ENCODE measurements at places on chromosomes 11 and 22.

DNA sequence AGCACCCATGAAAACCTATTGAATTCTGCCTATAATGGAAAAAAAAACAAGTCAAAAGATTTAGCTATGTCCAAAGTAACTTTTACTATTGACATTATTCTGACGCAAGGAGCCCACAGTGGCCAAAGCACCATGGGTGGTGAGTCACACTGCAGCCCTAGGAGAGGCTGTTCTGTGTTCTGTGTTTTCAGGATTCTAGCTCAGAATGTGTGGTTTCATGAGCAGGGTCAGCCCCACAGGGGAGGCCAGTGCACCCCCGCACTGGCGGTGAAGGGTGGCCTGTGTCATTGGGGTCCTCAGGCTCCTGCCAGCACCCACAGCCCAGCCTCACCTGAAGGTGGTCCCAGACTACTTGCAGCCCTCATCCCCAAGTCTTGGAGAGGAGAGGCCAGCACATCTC lies 112.2 kb downstream of the BRD1 start:
- no peak for DNase-seq

DNA sequence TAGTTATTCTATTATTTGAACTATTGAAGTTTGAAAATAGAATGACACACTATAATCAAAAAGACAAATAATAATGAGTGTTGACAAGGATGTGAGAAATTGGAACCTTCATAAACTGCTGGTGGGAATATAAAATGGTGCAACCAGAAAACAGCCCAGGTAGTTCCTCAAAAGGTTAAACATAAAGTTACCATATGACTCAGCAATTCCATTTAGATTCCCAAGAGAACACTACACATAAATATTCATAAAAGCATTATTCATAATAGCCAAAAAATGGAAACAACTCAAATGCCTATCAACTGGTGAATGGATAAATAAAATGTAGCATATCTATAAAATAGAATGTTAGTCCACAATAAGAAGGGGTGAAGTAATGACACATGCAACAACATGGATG lies 21.7 kb downstream of the CCDC73 start:
- no peak for DNase-seq

- DNase-seq = no peak
Measured at GRCh38 chr11:116065986-116066385, 561.8 kb upstream of the CADM1 start.

GRCh38 chr22:45535290-45535689 lies 32.6 kb downstream of the FBLN1 start:
- no peak for DNase-seq

DNA sequence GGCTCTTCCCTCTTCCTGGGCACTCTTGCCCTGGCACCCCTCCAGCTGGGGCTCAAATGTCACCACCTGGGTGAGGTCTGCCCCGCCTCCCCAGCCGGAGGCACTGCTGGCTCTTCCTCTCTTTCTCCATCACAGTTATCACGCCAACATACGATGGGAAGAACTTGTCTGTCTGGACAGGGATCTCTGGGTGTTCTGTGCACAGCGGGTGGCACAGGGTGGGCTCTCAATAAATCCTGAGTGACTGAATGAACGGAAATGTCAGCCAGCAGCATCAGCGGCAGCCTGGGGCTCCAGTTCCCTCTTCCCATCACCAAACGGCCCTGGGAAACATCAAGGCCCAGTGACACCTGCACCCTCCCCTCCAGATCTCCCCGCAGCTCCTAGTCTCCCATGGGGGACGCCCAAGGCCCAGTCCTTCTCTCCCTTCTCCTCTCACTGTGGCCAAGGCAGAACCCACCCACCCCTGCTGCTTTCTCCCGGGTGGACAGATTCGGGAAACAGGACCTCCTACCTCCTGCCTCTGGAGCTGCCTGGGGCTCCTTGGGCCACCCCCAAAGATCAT lies 440 bp upstream of the SLC25A45 start:
- DNase-seq = no peak

GRCh38 chr11:2992997-2993325 lies 832 bp upstream of the NAP1L4 start:
- DNase-seq = no peak

DNA sequence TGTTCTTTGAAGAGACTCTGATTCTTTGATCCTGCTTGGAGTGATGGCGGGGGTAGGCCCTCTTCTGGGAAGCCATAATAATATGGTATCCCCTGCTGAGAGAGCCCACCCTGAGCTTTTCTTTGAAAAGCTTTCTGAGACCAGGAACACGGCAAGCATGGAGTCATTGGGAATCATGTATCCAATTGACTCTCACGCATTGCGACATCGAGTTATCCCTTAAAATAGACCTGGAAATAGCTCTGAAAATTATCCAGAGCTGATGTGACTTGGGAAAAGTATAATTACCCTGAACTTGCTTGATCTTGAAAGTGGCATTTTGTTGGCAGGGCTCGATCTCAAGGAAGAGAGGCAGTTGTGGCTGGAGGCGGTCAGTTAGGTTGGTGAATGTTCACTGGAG lies 36.8 kb upstream of the MPEG1 start:
- no peak for DNase-seq

- DNase-seq = no peak
Measured at GRCh38 chr22:49617264-49617663, 210.4 kb downstream of the BRD1 start.

GRCh38 chr22:39353346-39353745 lies 3.6 kb downstream of the SYNGR1 start:
- peak; percentile 16 for DNase-seq

DNA sequence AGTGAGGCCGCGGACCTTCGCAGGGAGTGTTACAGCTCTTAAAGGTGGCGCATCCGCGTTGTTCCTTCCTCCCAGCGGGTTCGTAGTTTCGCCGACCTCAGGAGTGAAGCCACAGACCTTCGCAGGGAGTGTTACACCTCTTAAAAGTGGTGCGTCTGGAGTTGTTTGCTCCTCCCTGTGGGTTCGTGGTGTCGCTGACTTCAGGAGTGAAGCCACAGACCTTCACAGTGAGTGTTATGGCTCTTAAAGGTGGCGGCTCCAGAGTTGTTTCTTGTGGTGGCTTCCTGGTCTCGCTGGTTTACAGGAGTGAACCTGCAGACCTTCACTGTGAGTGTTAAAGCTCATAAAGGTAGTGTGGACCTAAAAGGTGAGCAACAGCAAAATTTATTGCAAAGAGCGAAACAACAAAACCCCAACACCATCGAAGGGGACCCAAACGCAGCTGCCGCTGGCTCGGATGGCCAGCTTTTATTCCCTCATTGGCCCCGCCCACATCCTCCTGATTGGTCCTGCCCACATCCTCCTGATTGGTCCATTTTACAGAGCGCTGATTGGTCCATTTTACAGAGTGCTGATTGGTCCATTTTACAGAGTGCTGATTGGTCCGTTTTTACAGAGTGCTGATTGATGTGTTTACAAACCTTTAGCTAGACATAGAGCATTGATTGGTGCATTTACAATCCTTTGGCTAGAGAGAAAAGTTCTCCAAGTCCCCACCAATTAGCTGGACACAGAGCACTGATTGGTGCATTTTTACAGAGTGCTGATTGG lies 1.2 kb upstream of the TMEM45B start:
- no peak for DNase-seq

DNA sequence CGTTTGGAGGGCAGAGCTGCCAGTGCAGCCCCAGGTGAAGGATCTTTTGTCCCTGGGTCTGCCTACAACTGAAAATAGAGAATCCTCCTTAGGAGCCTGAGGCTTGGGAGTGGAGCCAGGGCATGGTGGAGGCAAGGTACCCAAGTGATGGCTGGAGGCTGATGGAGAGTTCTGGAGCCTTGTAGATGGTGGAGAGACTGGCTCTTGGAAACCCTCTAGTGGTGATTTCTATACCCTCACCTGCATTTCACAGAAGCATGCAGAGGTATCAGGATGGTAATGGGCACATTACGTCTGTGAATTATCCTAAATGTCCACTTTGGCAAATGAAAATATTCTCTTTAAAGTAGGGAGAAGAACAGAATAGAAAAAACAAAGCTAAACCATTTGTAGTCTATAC lies 44.4 kb downstream of the INSC start:
- DNase-seq = peak; percentile 25

GRCh38 chr11:130175898-130176297 lies 16.3 kb downstream of the ST14 start:
- DNase-seq = no peak

GRCh38 chr11:5286901-5287300 lies 14.8 kb downstream of the OR51B4 start:
- DNase-seq = no peak

GRCh38 chr22:21734540-21735199 lies 924 bp downstream of the YPEL1 start:
- peak; percentile 15 for DNase-seq

DNA sequence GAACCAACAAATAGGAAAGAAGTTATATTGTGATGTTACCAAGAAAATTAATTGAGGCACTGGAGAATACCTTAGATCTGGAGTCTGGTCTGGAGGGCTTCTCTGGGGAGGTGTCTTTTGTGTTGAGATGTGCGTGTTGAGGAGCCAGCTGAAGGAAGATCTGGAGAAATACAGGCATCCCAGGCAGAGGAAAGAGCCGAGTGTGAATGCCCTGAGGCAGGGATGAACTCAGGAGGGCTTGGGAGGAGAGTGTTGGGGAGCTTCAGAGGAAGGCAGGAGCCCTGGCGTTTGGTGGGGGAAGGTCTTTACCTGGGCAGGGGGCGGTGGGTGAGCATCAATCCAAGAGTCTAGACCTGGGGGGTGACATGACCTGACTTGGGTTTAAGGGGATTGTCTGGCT lies 13.1 kb downstream of the SYNGR1 start:
- DNase-seq = peak; percentile 63

GRCh38 chr22:24950272-24950902 lies 2.1 kb upstream of the KIAA1671 start:
- peak; percentile 84 for DNase-seq

GRCh38 chr22:50473855-50474671 lies 772 bp downstream of the SBF1 start:
- peak; percentile 47 for DNase-seq

GRCh38 chr11:110433393-110434333 lies 3.9 kb downstream of the FDX1 start:
- peak; percentile 13 for DNase-seq

DNA sequence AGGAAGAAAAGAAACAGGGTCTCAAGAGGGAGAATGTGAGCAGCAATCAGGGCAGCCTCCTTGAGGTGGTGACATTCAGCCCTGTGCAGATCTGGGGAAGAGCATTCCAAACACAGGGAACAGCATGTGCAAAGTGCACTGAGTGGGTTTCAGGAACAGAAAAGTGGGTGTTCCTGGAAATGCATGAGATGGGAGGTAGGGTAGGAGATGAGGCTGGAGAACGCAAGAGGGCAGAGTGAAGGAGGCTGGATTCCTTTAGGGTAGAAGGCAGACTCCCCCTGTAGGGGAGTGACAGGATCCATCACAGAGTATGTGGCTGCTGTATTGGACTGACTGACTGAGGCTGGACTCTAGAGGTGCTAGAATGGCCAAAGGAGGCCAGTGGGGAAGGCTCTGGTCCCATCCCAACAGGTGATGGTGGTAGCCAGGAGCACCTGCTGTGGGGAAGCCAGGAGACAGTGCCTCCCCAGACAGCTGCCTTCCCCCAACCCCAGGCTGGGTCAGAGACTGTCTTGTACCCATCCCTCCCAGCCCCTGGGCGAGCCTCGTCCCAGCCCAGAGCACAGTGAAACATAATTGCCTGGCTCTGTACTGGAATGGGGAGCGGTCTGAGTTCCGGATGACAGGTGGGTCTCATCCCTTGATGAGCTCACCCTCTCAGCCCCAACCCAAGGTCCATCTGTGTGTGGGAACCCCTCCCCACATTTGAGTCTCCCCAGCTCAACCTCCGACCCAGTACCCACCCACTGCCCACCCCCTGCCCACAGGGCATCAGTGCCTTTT lies 419.4 kb downstream of the MN1 start:
- peak; percentile 41 for DNase-seq

GRCh38 chr11:48025293-48025983 lies 45.1 kb downstream of the PTPRJ start:
- peak; percentile 17 for DNase-seq

GRCh38 chr11:47004595-47005033 lies 68.1 kb downstream of the CSTPP1 start:
- DNase-seq = peak; percentile 34

- DNase-seq = peak; percentile 54
Measured at GRCh38 chr22:36865346-36865745, 4.5 kb downstream of the NCF4 start.

GRCh38 chr22:43837666-43838065 lies 24.6 kb downstream of the SULT4A1 start:
- no peak for DNase-seq

- peak; percentile 39 for DNase-seq
Measured at GRCh38 chr11:76824083-76824939, 36.4 kb upstream of the ACER3 start.

- DNase-seq = no peak
Measured at GRCh38 chr22:19995611-19996339, 20.8 kb downstream of the ARVCF start.

- no peak for DNase-seq
Measured at GRCh38 chr11:114416441-114416961, 16.0 kb downstream of the RBM7 start.

GRCh38 chr11:41102471-41102870 lies 357.0 kb downstream of the LRRC4C start:
- no peak for DNase-seq

DNA sequence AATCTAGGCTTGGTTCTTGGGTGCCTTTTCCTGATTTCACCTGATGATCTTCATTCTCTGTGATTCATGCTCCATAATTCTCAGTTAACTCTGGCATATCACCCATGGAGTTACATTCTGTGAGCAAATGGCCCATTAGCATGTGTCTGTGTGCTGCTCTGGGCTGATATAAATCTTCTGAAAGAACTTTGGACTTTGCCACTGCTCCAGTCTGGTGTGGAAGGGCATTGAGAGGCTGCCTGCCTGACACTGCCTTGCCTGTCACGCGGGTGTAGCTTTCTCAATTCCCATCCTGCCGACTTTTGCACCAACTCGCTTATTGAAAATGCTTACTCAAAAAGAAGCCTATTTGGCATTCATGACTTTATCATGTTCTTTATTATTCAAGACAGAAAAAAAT lies 42.2 kb downstream of the FAT3 start:
- DNase-seq = no peak

- DNase-seq = no peak
Measured at GRCh38 chr11:37689951-37690350, 1091.9 kb upstream of the RAG2 start.

GRCh38 chr22:19603767-19604166 lies 79.6 kb upstream of the CLDN5 start:
- DNase-seq = no peak

DNA sequence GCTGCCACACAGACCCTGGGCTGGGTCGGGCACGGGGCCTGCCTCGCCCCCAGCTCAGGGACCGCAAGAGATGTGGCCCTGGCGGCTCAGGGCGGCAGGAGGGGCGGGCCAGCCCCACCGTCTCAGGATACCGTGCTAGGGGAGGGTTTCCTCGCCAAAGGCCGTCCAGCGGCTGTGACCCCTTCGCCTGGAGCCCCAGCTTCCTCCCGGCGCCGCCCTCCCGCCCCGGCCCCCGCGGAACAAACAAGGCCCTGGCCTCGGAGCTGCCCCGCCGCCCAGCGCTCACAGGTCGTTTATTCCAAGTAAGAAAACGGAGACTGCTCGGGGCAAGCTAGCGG lies 543 bp upstream of the AP2A2 start:
- DNase-seq = no peak

DNA sequence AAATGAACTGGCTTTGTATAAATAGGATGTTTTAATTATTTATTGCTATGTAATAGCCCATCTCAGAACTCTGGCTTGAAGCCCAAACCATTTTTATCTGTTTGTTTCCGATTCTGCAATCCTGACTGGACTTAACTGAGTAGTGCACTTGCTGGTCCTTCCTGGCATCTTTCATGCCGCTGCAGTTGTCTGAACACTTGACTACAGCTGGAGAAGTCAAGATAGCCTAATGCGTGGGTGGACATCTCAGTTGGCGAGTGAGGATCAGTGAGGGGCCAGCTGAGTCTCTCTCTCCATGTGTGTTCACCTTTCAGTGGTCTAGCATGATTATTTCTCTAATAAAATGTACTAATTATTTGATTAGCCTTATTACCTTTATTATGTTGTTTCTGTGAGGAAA lies 105.8 kb downstream of the PRMT3 start:
- DNase-seq = no peak

Measured in ELF-1 (cell line).